ENCODE measurements at places on chromosomes 7 and 10.

- no peak for DNase-seq
Measured at GRCh38 chr10:77400033-77400432, 237.6 kb downstream of the KCNMA1 start.

DNA sequence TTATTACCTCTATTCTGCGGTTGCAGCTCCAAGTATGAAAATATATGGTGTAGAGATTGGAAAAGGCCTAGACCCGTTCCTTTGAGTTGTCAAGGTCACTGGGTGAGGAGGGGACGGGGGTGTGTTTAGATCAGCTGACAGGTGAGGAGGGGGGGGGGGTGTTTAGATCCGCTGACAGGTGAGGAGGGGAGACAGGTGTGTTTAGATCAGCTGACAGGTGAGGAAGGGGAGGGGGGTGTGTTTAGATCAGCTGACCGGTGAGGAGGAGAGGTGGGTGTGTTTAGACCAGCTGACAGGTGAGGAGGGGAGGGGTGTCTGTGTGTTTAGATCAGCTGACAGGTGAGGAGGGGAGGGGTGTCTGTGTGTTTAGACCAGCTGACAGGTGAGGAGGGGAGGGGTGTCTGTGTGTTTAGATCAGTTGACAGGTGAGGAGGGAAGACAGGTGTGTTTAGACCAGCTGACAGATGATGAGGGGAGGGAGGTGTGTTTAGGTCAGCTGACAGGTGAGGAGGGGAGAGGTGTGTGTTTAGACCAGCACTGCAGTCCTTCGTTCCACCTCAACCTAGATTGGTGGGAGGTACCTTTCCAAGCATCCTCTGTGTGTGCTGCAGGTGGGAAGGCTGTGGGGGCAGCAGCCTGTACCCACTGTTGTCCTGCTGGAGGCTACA, 655.0 kb upstream of the ADARB2 start:
- DNase-seq, result no peak

GRCh38 chr10:82515256-82515655, 640.3 kb downstream of the NRG3 start:
- no peak for DNase-seq

DNA sequence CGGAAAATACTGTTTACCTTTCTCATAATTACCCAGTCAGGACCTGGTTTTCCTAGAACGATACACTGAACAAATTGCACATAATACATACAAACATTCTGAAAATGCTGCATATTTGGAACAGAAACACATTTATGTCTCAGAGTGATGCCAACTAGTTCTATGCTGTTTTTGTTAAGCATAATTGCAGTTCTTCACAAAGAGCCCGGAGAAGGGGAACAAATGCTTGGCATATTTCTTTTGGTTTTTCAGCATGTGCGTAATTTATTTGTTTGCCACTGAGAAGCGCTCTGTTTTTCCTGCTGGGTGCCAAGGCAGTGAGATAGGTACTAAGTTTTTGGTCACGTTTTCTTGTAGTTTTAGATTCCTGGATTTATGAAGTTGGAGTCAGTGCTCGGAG, 181.0 kb upstream of the MDFIC start:
- no peak for DNase-seq

GRCh38 chr7:134474828-134475227, 15.9 kb upstream of the AKR1B1 start:
- DNase-seq, result no peak

GRCh38 chr10:3336673-3337293, 164.2 kb upstream of the PITRM1 start:
- no peak for DNase-seq

DNA sequence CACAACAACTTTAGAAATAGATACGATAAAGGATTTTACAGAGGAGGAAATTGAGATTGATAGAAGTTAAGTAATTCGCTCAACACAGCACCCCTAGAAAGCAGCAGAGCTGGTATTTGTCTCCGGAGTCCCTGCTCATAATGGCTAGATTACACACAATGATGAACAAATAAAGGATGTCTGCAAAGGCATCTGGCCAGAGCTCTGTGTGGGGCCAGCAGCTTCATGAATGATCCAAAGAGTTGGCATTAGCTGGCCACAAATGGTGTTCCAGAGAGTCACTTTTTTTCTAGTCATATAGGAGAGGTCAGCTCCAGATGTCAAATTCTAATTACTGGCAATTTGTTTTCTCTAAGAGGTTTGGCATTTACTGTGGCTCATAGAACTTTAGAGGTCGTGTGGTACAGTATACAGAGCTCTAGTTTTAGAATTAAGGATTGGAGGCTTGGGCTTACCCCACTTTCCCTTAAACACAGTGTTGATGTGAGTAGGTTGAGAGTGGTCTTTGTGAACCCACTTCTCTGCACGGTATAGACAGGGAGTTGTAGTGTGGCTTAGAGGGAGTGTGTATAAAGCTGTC, 186.2 kb downstream of the BICC1 start:
- no peak for DNase-seq

DNA sequence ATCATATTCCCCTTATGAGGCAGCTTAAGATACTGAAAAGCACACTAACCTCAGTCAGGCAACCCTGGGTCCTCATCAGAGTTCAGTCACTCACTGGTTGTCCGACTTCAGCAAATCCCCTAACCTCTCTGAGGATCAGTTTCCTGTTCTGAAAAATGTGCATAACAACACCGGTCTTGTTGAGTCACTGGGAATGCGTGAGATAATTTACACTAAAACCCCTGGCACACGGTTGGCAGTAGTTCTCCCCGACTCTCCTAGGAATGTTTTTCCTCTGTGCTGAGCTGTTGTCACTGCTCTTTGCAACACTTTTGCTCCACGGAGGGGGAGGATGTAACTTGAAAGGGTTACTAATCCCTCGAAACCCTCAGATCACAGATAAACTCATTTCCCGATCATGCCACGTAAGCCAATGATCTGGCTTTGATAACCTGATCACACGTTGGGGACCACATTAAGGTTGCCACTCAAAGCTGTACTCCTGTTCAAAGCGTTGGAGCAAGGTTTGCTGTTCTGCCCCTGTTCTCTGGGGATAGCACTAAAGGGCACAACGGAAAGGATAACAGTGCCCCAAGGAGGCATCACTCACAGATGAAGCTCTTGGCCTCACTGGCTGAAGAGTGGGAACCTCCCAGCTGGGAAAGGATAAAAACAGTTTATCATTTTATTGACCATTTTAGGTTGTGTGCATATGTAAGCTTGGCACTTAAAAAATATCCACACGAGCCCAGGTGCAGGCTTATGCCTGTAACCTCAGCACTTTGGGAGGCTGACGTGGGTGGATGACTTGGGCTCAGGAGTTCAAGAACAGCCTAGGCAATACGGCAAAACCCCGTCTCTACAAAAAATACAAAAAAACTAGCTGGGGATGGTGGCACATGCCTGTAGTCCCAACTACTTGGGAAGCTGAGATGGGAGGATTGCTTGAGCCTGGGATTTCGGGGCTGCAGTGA, 5.0 kb upstream of the RBM17 start:
- peak; percentile 83 for DNase-seq

DNA sequence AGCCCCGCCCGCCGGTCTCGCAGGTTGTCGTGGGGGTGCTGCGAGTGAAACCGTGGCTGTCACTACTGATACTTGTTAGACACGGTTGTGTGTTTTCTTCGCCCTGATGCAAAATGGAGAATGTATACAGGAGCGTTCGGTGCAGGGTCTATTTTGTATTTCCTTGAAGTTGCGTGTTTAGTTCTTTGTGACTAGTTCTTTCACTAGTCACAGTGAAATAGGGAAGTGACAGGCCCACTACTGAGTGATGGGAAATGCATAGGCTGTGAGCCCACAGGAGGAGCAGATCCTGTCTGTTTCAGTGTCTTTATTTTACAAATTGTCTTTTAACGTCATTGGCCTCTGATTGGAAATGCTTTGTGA, 675 bp downstream of the ABRAXAS2 start:
- DNase-seq, result peak; percentile 34

DNA sequence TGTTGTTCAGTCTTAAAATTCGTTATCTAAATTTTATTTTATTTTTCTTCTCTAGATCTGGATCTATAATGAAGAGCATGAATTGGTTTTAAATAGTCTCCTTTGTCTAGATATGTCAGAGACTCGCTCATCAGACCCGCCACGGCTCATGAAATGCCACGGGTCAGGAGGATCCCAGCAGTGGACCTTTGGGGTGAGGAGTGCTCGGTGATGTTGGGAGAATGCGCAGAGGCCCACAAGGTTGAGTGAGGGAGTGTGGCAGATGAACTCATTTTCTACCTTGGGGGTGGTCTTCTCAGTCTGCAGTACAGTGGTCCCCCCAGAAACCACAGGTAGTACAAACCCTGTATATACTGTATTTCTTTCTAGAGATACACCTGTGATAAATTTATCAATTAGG, 95.3 kb downstream of the GALNT11 start:
- DNase-seq, result no peak

- DNase-seq, result no peak
Measured at GRCh38 chr10:44923611-44924010, 12.5 kb downstream of the TMEM72 start.

GRCh38 chr10:119441151-119441821, 101.2 kb downstream of the RGS10 start:
- no peak for DNase-seq

- DNase-seq, result peak; percentile 37
Measured at GRCh38 chr7:139696552-139696951, 81.2 kb downstream of the HIPK2 start.

DNA sequence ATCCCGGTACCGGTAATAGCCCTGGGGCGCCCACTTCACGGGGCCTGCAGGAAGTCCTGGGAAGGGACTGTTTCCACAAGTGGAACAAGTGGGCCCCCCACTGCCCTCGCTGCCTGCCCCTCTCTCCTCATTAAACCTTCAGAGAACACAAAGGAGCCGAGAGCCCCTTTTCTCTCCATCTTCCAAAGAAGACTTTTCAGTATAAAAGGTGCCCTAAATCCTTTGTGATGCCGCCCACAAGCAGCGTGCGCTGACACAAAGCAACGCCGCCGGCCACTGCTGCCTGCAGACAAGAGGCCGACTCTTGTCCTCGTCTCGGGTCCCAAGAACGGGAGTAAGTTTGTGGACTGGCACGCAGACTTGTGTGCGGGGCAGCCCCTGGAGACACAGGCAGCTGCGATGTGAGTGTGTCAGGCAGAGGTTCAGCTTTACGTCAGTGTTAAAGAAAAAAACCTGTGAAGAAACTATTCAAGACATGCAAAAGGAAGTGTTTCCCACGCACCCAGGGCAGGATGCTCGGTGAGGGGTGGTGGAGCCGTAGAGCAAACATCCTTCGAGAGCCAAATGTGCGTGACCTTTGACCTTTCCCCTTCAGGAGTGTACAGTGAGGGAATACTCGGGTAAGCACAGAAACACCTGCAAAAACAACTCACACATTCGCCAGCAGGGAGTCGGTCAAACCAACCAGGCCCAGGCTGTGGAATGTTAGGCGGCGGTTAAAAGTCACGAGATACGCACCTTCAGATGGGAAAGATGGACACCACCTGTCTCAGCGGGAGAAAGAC, 118.2 kb downstream of the VIPR2 start:
- peak; percentile 40 for DNase-seq

GRCh38 chr7:15921576-15921975, 235.1 kb upstream of the MEOX2 start:
- DNase-seq, result no peak

- no peak for DNase-seq
Measured at GRCh38 chr10:82922046-82922445, 1047.1 kb downstream of the NRG3 start.

GRCh38 chr7:139753693-139754111, 24.1 kb downstream of the HIPK2 start:
- DNase-seq, result no peak

GRCh38 chr7:1232103-1232466, 587 bp upstream of the UNCX start:
- DNase-seq, result no peak

DNA sequence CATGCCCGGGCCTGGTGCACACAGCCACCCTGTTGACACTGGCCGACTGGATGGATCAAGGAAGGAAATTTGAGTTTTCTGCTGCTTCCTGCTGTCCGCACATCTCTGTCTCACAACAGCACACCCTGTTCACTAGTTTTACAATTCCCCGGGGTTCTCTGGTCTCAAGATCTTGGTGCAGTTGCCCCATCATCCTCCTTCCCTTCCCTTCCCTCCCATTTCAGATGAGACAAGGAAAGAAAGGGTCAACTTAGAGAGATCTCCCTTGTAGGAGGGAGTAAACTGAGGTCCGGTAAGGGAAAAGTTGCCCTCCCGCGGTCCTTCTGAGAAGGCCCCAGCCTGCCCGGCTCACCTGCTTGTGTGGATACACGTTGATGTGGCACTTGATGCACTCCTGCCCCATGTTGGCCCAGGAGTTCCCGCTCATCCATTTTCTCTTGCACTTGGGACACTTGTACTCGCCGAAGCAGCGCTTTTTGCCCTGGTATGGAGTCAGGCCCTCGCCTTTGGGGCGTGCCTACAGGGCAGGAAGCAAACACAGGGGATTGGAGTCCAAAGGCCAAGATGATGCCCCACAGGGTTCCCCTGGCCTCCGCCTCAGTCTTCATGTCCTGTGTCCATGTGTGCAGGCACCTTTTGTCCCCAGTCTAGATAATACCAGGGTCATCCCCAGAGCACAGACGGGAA, 46.8 kb downstream of the PPIF start:
- DNase-seq, result no peak

DNA sequence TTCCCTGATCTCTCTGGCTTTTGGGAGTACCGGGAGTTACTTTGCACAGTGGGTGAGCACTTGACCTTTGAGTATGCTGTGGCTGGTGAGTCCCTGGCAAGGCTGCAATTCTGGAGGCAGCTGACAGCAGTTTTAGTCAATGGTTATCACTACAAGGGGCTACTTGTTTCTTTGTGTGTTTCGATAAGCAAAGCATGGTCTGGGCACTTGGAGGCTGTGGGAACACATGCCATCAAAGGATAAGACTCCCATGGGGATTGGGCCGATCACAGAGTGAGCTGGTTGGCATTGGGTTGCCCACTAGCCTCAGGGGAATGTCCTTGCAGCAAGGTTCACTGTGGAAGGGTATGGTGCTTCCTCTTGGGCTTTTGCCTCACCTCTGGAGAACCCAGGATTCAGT, 208.2 kb downstream of the SNX13 start:
- DNase-seq, result no peak

DNA sequence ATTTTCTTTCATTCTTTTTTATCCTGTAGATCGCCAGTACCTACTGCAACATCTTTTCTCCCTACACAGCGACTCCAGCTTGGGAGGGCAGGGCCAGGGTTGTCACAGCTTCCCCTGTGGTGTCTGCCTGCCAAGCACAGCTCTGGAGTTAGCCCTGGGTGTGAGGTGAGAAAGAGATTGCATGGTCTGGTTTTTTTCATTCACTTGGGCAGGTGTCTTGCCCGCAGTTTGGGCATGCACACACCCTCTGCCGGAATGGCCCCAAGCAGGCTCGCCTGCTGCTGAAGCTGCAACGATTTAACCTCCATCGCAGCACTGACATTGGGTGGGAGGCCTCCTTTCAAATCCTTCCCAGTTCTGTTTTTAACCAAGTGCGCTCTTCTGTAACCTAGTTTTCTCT, 132.8 kb downstream of the WNT2 start:
- no peak for DNase-seq

- no peak for DNase-seq
Measured at GRCh38 chr10:74077416-74077815, 73.2 kb downstream of the AP3M1 start.

DNA sequence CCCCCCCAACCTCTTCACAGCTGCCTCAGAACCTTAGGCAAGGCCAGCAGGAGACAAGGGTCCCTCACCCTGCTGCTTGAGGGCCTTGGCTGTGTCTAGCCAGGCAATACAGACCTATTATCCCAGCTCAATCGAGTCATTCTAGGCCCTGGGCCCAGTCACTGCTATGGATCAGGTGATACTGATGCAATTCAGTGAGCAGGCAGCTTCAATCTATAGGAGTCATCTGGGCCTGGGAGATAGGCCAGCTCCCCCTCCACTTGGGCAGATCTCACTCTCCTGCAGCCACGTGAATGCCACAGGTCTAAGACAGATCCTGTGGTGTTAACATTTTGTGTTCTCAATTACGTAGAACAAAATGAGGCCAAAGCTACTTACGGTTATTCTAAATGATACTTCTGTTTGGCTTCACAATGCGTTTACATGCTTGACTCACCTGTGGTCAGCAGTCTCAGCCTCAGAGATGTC, 68.0 kb upstream of the LRRC4 start:
- no peak for DNase-seq
